ENCODE measurements at places on chromosomes 7 and 10.

GRCh38 chr10:112209684-112210131 lies 26.1 kb upstream of the GPAM start:
- no peak for DNase-seq

DNA sequence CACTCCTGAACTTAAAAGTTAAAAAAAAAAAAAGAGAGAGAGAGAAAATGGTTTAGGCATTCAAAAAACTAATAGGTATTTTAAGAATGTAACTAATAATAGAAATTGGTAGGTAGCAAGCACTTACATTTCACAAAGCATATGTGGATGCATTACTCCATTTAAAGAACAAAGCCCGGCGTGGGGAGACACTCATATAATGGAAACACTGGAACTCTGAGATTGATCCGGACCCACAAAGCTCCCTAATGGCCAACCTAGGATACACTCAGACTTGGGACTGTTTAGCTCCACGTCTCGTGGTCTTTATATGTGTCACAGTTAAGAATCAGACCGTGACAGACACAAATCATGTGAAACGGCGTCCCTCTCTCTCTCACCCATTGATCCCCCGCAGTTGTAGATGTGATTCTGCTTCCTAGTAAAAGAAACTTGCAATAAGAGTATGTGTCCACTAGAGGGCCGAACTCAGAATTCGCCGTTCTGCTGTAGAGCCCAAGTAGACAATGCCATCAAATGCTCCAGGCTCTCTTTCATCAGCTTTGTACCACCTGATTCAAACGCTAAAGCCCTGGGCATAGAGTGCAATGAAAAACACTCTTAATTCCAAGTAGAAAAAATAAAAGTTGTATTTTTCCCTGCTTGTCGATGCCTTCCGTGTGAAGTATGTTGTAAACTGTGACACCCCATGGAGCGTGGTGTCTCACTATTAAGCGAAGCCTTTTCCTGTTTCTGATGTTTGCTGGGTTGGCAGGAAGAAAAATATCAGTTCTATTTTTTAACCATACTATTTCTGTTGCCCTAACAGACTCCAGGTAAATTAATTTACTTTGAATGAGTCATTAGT lies 429.0 kb upstream of the MTPN start:
- peak; percentile 0 for DNase-seq

- DNase-seq = no peak
Observed at GRCh38 chr10:103204353-103205255, 11.5 kb upstream of the NT5C2 start.

- DNase-seq = peak; percentile 41
Observed at GRCh38 chr10:97025613-97026242, 160.0 kb downstream of the SLIT1 start.

GRCh38 chr10:19929506-19930140 lies 113.4 kb downstream of the PLXDC2 start:
- no peak for DNase-seq

- DNase-seq = no peak
Observed at GRCh38 chr7:2853147-2853546, 9.0 kb upstream of the GNA12 start.

DNA sequence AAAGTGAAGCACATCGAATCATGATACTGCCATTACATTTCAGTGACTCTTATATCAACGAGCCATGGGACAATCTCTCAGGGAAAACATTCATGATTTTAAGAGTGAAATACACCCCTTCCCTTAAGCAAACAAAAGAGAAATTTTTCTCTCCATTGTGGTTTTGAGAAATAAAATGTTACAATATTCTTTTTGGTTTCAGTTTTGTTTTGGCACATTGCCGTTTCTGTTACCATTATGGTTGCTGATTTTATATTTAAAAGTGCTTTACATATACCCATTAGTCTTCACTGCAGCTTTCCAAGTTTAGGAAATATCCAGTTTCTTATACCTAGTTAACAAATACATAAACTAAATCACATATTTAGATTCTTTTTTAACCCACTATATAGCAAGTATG lies 126.8 kb upstream of the SEM1 start:
- no peak for DNase-seq

- no peak for DNase-seq
Observed at GRCh38 chr10:34454590-34455261, 360.4 kb downstream of the PARD3 start.

DNA sequence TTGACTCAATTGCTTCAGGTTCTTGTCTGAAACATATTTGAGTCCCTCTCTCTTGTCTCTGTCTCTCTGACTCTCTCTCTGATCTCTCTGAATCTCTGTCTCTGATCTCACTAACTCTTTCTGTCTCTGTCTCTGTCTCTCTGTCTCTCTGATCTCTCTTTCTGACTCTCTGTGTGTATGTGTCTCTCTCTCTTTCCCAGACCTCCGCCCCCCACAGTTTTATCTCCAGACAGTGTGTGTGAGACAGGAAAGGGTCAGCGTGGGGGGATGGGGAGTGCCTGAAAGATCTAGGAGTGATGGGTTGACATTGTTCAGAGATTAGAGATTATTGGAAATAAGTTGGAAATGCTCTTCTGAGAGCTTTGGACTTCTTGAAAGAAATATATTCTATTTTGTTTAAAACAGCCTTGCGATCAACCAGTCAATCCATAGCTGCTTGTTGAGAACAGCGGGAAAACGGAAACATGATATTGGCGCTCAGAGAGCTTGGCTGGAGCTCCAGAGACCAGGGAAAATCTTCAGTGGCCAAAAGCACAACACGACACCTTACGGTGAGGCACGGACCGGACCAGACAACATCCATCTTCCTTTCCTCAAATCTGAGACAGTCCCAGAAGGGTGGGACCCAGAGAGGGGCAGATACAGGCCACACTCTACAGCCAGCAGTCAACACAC lies 35.5 kb downstream of the CALML3 start:
- no peak for DNase-seq

DNA sequence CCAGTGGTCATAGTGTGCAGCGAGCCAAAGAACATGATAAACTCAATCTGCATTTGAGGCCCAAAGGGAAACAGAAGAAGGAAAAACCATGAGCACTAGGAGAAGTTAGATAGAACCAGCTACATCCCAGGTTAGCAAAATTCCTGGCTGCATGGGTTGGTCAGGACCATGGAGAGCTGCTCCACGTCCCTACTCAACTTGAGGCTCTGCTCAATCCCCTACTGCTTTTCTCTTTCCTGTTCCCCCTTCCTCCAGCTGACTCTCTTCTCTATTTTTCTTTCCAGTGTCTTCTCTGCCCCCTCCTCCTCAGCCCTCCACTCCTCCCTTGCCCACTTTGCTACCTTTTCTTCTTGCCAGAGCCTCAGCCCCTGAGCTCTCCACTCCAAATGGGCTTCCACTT lies 21.9 kb upstream of the VSIR start:
- DNase-seq = no peak

DNA sequence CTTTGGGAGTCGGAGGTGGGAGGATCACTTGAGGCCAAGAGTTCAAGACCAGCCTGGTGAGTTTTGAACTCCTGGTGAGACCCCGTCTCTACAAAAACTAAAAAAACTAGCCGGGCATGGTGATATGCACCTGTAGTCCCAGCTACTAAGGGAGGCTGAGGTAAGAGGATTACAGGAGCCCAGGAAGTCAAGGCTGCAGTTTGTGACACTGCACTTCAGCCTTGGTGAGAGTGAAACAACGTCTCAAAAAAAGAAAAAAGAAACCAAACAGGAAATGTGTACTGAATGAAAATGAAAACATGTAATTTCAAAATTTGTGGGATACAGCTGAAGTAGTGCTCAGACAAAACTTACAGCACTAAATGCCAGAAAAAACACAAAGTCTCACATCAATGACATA lies 7.6 kb downstream of the ARHGAP12 start:
- no peak for DNase-seq

DNA sequence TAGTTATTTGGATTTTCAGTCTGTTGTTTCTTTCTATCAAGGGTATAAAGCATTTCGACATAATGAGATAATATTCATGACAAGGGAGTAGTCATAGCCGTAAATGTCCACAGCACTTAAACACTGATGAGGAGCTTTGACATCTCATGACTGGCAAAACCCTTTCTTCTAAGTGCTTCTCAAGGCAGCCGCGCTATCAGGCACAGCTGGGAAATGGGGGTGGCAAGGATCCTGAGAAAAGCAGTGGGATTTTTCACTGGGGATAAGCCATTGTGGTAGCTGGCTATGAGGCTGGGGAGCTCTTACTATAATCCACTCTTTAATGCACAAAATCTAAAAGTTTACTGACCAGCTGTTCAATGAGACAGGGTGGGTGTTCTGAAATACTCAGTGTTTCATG lies 493.2 kb upstream of the KLF6 start:
- DNase-seq = no peak

DNA sequence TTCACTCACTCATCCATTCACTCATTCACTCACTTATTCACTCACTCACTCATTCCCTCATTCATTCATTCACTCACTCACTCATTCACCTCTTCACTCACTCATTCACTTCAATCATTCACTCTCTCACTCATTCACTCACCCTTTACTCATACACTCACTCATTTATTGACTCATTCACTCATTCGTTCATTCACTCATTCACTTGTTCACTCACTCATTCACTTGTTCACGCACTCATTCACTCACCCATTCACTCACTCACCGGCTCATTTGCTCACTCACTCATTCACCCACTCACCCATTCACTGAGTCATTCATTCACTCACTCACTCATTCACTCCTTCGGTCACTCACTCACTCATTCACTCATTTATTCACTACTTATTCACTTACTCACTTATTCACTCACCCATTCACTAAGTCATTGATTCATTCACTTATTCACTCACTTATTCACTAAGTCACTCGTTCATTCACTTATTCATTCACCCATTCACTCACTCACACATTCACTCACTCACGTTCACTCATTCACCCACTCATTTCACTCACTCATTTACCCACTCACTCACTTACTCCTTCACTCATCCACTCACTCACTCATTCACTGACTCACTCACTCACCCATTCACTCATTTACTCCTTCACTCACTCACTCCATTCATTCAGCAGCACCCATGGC lies 4.7 kb upstream of the PFKP start:
- no peak for DNase-seq

DNA sequence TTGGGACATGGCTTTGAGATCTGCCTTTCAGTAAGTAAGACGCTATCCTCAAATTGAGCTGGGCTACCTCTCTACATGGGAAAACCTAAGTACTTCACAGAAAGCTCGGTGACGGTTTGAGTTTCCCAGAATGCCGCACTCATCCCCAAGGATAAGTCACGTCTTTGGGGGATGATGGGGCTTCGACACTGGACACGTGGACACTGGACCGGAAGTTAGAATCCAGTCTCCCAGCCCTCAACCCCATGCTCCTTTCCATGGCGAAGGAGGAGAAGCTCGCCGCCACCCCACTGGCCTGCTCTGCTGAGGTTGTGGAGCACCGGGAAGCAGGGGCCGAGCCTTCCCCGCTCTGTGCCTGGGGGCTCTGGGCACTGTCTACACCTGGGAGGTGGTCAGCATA lies 27.5 kb downstream of the PTPRE start:
- DNase-seq = no peak

GRCh38 chr10:60835049-60835448 lies 56.8 kb downstream of the CDK1 start:
- DNase-seq = no peak

DNA sequence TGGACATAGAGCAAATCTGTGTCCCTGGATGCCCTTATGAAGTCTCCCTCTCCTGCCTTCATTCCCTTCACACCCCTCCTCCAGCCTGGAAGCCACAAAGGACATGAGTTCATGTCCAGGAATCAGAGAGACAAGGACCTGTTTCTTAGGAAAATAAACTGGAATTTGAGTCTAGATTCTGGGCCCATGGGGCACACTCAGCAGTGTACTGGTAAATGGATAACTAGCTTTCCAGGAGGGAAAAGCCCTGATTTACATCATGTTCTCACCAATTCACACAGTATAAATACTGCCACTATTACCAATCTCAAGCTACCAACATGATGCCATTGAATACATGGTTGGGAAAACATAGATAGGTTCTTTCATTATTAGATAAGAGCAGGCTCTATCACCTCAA lies 9.9 kb downstream of the FAM237B start:
- DNase-seq = no peak

GRCh38 chr10:51369903-51370302 lies 295.6 kb downstream of the PRKG1 start:
- no peak for DNase-seq

DNA sequence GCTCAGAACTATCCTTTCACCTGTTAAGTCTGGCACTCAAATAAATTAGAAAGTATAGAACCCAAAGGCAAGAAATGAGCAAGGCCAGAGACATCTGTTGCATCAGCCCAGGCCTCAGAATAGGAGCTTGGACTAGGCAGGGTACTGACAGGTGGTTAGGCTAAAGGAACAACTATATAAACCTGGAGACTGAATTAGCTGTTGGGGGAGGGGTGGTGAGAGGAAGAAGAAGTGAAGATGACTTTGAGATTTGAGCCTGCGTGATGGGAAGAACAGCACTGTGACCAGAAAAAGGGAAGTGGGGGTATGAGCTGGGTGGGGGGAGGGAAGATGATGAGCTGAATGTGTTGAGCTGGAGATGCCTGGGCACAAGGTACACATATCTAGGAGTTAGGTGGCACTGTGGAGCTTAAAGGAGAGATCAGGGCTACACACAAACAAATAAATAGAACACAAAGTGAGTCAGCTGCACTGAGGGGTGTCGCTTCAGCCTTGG lies 244.7 kb downstream of the PTEN start:
- DNase-seq = no peak

DNA sequence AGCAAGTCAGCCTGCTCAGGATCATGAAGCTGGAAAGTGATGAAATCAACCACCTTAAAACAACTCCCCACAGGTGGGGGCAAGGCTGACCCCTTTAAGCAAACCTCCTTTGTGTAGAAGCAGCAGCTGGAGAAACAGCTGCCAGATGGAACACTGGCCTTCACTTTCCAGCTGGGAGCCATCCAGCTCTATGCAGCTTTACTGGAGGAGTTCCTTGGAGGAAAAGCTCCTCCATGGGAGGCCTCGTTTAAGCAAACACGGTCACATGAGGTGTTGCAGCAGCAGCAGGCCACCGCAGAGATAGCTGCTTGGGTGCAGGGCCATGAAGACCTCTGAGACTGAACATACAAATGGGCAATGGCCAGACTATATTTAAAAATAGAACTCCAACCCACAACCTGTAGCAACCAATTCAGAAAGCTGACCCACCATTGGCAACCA lies 13.0 kb upstream of the DLG5 start:
- no peak for DNase-seq

DNA sequence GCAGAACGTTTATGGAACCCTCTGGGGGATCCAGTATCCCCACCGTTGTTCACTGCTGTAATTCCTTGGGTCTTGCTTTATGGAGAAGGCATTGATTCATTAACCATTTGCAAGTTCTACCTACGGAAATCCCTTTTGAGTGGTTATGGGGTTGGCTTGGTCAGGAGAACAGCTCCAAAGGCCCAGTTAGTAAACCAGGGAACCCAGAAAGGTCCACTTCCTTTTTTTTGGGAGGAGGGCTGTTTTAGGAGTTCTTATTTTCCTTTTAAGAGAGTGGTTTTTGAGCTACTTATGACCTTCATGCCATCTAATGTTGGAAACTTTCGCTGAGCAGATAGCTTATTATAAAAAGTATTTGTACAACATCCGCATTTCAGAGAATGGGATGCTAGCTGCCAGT lies 1.3 kb downstream of the POR start:
- DNase-seq = no peak
